ENCODE measurements at places on chromosomes 6 and 20.

GRCh38 chr20:8842525-8842924, 226.4 kb upstream of the PLCB4 start:
- no peak for DNase-seq

GRCh38 chr6:12064131-12064530, 52.0 kb downstream of the HIVEP1 start:
- DNase-seq, result no peak

- DNase-seq, result no peak
Observed at GRCh38 chr6:29483186-29483585, 4.6 kb downstream of the MAS1L start.

DNA sequence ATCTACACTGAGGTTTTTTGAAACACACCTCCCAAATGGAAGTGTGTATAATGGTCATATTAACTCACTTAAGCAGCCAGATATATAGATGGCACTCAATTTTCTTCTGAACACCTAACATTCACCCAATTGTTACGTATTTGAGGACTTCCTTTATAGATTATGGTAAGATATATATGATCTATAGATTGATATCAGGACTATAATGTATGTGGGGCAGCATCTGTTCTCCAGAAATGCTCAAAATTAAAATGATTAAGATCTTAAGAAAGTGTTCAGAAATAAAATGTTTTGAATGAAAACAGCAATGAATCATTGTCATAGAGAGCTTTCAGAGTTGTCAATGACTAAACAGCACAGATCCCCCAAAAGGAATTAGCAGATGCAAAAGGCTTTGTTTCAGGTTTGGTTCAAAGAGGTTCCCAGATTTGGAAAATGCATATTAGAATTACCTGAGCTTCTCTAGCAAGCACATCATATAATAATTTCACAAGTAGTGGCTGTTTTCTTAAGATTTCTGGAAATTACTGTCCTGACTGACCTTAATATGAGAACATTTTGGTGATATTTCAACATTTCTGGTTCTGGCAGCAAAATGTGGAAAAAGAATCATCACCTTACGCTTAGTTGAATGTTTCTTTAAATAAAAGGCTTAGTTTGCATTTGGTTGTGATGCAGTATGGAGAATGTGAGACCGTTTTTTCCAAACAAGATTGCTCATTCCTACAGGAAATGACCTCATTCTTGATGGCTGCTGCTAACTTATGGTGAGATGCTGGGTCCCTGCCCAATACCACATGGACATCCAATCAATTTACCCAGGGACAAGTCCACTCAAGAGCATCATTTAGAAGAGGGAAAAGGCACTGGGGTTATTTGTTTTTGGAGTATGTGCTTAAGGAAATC, 31.5 kb downstream of the TRAF3IP2 start:
- no peak for DNase-seq

DNA sequence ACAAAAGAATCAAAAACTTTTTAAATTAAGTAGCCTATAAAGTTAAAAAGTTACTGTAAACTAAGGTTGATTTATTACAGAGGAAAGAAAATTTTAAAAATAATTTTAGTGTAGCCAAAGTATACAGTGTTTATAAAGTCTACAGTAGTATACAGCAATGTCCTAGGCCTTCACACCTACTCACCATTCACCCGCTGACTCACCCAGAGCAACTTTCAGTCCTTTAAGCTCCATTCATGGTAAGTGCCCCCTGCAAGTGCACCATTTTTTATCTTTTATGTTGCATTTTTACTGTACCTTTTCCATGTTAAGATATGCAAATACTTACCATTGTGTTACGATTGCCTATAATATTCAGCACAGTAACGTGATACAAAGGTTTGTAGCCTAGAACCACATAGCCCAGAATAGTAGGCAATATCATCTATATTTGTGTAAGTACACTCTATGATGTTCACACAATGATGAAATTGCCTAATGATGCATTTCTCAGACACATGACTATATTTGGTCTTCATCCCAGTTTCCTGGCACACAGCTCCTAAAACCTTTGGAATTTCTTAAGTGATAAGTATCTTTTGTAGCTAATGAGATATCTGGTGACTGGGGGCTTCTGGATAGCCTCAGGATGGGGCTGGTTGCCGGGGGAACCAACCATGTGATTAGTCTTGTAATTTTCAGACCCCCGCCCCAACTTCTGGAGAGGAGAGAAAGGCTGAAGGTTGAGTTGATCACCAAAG, 111.0 kb downstream of the MRPL14 start:
- no peak for DNase-seq

DNA sequence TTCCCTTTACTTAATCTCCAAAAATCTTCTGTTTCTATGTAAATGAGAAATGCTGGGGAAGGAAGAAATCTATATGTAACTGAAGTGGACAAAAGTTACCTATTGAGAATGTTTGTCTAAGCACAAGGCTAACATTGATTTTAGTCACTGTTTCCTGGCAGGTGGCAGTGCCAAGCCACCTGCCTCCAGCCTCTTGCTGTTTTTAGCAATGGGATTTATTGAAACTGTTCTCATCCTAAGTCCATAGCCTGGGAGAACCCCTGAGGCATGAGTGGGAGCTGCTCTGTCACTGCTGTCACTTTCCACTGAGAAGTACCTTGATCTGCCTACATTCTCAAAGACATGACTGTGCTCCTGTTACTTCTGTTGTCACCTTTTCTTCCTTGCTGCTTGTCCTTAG, 14.7 kb downstream of the ENPP3 start:
- no peak for DNase-seq

DNA sequence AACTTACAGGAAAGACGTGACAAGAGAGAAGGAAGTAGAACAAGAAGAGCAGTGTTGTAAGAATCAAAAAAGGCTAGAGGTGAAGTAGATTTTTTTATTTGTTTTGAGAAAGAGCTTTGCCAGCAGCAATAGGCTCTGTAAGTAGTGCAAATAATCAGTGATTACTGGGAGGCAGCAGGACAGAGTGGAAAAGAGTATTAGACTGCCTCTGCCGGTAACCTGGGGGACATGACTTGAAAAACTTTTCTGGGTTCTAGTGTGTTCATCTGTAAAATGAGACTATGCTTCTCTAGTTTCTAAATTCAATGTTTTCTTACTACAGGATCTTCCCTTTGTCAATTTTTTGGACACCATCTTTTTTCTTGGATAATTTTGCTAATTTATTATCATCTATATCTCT, 5.8 kb upstream of the IRAK1BP1 start:
- DNase-seq, result no peak

DNA sequence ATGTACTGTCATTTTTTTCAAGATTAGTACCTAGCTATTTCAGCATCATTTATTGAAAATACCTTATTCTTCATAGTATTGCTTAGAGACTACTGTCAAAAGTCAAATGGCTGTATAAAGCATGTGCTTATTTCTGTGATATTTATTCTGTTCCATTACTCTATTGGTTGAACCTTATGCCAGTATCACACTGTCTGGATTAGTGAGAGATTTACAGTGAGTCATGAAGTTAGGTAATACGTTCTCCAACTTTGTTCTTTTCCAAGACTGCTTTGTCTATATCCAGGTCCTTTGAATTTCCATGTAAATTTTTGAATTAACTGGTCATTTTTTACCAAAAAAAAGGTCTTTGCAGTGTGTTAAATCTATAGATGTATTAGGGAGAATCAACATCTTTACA, 18.6 kb upstream of the RNF217 start:
- DNase-seq, result no peak

DNA sequence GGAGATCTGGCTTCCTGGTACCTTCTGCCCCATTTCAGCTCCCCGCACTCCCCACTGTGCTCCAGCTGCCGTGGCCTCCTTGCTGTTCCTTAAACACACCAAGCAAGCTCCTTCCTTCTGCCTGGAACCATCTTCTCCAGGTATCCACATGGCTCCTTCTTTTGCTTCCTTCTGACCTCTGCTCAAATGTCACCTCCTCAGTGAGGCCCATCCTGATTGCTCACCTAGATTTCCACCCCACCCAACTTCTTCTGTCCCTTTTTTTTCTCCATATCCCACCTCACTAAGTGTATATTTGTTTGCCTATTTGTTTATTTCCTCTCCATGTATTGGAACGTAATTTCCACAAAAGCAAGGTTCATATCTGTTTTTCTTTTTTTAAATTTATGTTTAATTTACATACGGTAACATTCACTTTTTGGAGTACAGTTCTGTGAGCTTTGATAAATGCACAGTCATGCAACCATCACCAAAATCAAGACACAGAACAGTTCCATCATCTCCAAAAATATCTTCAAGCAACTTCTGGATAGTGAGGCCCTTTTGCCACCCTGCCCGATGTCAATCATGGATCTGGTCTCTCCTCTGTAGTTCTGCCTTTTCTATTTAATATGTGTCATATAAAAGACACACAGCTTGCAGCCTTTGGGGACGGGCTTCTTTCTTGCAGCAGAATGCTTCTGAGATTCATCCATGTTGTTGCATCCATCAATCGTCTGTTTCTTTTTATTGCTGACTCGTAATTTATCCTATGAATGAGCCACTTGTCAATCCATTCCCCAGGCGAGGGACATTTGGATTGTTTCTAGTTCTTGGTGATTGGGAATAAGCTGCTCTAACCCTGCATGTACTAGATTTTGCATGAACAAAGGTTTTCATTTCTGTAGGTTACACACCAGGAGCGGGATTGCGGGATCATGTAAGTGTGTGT, 46.3 kb downstream of the SLC2A10 start:
- DNase-seq, result no peak

DNA sequence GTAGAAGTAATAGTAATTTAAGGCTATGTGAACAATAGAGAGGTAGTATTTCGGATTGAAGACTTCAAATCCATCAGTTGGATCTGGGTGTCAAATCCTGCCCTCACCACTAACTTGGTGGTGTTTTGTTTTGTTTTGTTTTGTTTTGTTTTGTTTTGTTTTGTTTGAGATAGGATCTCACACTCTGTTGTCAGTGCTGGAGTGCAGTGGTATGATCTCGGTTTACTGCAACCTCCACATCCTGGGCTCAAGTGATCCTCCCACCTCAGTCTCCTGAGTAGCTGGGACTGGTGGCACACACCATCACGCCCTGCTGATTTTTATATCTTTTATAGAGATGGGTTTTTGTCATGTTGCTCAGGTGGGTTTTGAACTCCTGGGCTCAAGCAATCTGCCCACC, 129.4 kb upstream of the ZNF217 start:
- no peak for DNase-seq

DNA sequence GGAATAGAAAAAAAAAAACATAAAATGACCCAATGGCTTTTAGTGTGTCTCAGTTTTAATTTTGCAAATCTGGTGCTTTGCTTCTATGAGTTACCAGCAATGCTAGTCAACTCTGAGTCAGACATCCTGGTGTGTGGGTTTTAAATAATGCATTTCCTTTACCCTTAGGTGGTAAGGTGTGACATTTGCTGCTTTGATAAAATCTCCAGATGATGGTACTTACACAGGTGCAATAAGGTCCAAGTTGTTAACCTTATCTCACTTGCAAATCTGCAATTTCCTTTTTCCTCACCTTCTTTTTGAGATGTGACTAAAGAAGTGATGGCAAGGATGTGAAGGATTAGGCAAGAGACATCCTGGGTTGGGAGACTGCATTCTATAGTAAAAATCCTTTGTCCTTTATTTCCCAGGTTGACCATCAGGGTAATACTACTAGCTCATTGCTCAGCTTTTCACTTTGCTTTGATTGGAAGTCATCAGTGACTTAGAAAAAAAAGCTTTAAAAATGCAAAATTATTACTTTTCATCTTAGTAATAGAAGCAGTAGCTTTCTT, 818.5 kb upstream of the FLRT3 start:
- DNase-seq, result no peak

- peak; percentile 81 for DNase-seq
Observed at GRCh38 chr20:7285918-7286556, 518.6 kb downstream of the BMP2 start.

- no peak for DNase-seq
Observed at GRCh38 chr6:10779076-10779475, 31.5 kb downstream of the TMEM14B start.

- no peak for DNase-seq
Observed at GRCh38 chr6:16126861-16127260, 2.0 kb upstream of the MYLIP start.

- DNase-seq, result no peak
Observed at GRCh38 chr6:13338038-13338437, 9.7 kb upstream of the TBC1D7 start.

DNA sequence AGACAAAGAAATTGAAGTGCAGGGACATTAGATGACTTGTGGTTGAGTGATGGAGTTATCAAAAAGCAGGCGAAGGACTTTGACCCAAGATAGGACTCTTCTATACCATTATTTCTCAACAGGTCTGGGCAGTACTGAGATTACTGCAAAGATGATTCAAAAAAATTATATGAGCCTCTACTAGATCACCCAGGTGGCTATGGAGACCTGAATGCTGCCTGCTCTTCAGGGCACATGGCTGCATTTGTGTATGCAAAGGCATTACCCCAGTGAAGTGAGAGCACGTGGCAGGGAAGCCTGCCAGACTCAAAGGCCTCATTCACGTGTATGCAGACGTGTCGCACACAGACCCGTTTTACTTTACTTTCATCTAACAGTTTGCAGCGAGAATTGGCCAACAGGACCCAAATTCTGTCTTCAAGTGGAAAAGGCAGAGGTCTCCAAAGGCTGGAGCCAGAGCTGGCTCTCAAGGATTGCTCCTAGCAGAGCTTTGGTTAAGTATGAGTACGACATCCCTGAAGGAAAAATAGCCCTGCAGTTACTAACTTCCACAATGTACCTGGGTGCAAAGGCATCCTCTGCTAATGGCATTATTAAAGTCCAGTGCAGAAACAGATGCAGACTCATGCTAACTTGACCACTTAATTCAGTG, 113.8 kb upstream of the ARMC2 start:
- no peak for DNase-seq

DNA sequence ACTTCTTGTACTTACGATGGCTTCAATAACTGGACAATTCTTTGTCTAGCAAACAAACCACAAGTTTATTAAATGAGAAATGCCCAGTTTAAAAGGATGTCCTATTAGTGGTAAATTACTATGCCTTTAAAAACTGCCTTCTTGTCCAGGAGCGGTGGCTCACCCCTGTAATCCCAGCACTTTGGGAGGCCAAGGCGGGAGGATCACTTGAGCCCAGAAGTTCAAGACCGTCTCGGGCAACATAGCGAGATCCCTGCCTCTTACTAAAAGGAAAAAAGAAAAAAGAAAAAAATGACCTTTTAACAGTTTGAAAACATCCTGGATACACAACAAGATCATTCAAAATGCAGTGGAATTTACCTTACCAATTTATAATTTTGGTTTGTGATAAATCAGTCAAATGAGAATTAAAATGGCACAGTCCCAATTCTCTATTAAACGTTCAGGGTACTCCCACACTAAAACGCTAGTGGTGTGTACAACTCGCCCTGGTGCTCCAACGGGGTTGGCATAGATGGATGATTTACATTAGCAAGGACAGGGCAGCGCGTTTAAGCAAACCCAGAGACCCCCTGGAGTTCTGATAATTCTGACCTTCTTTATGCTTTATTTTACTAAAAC, 2.3 kb downstream of the ZBTB2 start:
- DNase-seq, result no peak

DNA sequence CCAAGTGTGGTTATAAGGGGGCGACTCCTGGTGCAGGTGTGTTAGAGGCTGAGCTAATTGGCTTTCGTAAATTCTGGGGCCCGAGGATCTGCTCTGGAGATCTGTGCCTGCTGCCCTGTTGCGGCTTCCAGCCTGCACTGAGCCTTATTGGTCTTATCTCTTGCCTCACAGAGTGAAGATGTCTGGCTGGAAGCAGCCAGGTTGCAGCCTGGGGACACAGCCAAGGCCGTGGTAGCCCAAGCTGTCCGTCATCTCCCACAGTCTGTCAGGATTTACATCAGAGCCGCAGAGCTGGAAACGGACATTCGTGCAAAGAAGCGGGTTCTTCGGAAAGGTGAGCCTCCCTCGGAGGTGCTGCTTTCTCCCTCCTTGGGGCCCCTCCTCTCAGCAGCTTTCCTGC, 20.0 kb downstream of the PRPF6 start:
- DNase-seq, result no peak
